ENCODE measurements at places on chromosomes 6 and 20.
A peak's percentile ranks its signal among the peaks of the same experiment; 100 is the strongest.

DNA sequence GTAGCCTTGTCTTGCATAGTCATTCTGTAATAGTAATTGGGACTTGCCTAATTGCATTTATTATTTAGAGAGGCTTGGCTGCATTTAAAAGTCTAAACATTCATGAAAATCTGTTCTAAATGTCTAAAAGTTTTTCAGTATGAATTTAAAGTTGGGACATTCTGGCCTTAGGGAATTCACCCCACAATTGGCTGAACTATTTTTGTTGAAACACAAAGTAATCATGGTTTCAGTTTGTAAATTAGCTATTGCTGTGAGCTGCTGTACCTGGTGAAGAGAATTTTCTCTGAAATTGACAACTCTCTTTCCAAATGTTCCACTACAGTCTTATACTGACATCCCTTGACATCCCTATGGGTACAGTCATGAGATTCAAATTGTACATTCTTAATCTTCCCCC, 253.0 kb downstream of the FARS2 start:
- DNase-seq: no peak

DNA sequence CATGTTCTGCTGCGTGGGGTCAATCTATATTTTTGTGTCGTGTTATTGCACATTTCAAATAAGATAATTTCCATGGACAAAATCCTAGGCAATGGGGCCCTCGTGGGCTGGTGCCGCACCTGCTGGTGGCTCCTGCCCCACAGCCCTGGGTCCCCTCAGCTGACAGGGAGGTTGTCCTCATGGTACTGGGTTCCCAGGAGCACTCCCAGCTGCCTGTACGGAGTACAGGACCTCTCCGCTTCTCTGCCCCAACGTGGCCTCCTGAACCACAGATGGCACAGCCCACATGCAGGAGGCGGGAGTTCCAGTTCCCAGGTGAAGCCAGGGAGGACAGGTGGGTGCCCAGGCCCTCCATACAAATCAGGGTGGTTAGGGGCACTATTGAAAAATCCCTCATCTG, 243.5 kb downstream of the SMOC2 start:
- no peak for DNase-seq

DNA sequence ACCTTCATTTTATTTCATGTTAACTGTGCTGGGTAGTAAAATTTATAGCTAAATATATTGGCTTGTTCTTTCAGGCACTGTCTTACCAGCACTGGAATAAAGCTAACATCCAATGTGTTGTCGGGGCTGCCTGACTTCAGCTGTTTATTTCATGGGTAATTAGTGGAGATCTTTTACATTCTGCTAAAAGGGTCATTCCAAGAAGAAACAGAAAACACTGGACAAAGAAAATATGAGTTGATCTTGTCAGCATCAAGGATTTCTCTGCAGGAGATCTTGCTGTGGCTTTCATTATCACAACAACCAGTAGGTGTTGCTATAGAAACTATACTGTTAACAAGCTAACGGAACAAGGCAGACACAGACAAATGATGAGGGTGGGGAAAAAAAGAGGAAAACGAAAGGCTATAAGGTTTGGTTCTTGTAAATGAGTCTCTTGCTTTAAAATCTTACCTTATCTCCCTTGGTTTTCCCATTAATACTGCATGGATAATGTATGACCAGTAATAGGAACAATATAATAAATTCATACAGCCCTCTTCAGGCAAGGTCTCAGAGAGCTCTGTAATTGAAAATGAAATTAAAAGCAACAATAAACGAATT, 206.8 kb downstream of the SIM1 start:
- peak; percentile 45 for DNase-seq

- DNase-seq: peak; percentile 33
These were observed 42.8 kb upstream of the HFE start for GRCh38 chr6:26044140-26045064.

DNA sequence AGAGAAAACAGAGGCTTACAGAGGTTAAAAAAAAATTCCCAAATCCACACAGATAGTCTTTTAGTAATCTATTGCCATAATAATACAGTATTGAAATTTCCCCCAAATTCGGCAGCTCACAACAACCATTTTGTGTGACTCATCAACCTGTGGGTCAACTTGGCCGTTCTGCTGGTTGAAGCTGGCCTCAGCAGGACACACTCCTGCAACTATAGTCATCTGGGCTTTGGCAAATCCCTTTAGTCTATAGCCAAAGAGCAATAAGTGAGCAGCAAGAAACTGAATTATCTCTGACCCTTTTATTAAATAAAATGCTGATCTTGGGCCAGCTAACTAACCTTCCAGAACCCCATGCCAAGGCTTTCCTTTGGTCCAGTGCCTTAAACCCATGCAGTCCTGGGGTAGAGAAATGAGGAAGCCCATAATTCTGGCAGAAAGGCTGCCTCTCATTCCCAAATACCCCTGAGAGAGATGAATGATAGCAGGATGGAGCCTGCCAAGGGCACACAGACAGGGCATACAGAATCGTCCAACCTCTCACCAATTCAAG, 17.2 kb upstream of the SNAP25 start:
- no peak for DNase-seq

DNA sequence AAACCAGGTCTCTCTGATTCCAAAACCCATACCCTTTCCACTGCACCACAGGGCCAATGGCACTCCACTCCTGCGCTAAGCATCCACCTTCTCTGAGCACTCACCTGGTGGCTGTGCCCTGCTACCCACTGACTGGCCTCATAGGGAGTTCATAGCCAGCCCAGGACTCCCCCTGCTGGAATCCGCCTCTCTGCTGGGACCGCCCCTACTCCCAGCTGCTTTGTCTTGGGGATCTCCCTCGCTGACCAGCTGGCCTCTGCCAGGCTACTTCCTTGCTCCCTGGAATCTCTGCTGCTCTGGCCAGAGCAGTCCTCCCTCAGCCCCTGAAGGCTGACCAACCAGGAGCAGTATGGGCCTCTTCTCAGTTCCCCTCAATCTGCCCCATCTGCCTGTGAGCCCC, 129.7 kb downstream of the FAXC start:
- peak; percentile 20 for DNase-seq

GRCh38 chr6:89035252-89036101, 45.1 kb upstream of the PNRC1 start:
- DNase-seq: peak; percentile 100

DNA sequence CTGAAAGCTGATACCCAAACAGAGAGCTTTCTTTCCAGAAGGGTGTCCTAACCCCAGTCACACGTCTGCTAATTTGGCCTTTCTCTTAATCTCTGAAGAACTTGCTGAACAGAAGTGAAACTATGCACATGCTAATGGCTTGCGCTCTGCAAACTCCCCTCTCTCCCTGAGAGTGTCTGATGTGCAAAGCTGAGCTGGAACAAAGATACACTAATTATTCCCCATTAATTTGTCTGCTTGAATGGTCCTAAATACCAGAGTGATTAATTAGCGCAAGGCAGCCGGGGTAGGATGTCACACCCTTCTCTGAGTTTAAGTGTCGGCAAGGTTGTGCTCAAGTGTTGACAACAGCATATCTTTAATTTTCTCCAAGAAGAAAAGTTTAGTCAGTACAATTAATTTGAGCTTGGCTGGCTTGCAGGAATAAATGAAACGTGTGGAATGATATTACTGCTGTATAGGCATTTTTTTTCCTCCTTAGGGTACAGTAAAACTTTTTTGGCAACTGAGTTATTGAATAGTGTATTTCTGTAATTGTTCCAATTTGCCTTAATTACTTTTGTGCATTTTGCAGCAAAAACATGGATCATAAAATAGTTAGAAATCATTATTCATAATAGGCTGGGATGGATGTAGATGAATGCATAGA, 715.9 kb upstream of the POU3F2 start:
- no peak for DNase-seq

DNA sequence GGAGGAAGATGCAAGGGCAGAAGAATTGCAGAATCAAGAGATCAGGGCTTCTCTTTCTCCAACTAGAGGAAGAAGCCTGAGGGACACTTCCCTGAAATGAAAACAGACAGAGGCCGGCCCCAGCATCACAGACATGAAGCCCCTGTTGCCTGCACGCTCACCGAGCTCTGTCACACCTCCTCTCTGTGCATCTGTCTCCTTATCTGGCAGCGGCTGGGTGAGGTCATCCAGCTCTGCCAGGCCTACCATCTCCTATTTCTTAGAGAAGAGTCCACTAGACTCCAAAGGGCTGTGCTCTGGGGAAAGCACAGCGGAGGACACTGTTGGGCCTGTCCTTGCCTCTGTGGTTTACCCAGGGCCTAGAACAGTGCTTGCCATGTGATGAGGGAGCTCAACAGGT, 71.9 kb upstream of the MLN start:
- DNase-seq: no peak

DNA sequence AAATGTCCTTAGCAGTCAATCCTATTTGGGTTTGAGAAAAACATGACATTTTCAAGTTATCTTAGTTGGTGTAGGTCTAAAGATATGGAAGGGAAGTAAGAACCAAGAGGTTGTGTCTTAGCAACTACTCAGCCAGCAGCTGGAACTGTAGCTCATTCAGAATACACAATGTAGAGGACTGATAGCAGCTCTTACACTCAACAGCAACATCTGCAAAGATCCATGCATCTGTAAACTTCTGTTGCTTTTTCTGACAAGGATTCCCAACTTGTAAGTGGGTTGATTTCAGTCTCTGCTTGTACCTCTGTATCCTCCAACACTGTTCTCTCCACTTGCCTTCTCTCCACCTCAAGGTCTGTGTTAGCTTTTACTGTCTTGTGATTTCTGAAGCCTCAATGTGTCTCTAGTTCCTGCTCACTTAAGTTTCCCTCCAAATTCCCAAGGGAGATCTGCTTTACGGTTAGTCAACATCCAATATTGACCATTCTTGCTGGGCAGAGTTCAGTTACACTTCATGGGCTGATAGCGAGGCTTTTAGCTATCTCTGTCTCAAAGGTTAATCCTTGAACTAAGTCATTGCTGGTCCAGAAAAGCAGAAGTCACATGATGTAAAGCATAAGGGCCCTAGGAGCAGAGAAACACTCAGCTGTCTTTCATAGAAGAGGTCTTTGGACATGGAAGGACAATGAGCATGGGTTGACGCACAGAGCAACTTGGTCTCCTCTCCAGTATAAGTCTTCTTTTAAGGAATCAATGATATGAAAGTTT, 71.6 kb upstream of the LGSN start:
- no peak for DNase-seq

- DNase-seq: peak; percentile 69
These were observed at the start of gene PM20D2 for GRCh38 chr6:89145956-89146717. Gene PM20D2, plus strand, starts transcription at chr6:89146055. Its CDS starts 90 bp downstream, at chr6:89146145.

GRCh38 chr20:40471261-40471629, 217.8 kb downstream of the MAFB start:
- peak; percentile 54 for DNase-seq

DNA sequence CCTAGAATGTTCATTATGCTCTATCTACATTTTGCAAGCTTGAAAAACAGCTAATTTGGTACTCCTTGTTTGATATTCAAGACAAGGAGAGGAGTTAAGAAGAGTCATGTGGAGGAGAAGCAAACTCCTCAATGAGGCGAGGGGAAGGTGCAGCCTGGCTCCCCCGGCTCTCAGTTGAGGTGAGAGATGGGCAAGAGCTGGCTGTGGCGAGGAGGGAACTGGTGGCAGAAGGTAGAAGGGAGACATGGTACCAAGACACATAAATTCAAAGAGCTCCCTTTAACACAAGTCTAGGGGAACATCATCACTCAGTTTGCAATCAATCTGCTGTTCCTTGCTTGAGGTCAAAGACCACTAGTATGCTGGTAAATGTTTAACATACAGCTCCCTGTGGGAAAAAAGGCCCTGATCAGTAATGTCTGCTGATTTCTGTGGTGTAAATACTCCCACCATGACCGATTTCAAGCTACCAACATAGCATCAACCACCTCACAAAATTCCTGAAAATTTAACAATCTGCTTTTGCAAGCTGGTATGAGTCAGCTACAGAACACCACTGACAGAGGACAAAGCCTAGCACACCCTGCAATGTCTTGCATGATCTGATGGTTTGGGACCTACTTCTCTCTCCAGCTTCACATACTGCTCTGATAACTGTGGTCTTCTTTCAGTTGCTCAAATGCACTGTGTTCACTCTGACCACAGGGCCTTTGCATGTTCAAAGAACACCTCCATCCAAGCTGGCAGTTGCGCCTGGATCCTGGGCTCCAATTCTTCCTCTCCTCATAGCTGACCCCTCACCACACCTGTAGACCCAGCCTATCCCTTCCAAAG, 516.3 kb upstream of the CHD6 start:
- no peak for DNase-seq

- DNase-seq: no peak
These were observed 18.9 kb upstream of the KIF25 start for GRCh38 chr6:167978607-167979006.

DNA sequence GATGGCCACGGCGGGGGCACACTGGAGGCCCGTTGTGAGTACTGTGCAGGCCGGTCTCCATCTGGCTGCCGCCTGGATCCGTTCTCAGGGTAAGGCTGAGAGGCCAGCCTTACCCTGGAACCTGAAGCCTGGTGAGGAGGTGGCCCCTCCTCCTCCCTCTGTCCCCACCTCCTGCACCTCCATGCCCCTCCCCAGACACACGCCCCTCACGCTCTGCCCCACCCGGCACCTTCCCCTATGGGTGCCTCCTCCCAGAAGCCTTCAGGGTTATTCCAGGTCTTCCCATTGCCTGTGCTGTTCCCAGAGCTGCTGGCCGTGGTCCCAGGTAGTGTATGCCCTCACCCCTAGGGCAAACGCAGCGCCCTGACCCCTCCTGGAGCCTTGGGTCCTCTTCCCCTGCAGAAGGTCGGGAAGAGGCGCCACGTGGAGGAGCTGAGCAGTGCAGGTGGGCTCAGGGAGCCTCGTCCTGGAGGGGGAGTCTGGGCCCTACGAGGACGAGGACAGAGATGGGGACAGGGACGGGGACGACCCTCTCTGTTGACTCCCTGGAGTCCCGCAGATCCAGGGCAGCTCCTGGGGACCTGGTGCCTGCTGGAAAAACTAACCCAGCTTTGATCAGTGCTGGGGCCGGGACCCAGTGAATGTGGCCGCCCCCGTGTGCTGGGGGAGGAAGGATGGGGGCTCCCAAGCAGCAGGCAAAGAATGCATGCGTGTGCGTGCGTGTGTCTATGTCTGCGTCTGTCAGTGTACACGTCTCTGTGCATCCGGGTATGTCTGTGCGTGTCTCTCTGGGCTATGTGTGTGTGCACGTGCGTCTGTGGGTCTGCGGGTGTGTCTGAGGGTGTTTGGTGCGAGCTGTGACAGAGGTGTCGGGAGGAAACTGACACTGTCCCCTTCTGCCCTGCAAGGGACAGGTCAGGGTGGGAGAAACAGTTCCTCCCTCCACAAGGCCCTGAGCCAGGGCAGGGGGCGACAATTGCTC, 8.2 kb upstream of the HRH3 start:
- no peak for DNase-seq

- DNase-seq: peak; percentile 21
These were observed 988 bp downstream of the ECHDC1 start for GRCh38 chr6:127342296-127342945.

DNA sequence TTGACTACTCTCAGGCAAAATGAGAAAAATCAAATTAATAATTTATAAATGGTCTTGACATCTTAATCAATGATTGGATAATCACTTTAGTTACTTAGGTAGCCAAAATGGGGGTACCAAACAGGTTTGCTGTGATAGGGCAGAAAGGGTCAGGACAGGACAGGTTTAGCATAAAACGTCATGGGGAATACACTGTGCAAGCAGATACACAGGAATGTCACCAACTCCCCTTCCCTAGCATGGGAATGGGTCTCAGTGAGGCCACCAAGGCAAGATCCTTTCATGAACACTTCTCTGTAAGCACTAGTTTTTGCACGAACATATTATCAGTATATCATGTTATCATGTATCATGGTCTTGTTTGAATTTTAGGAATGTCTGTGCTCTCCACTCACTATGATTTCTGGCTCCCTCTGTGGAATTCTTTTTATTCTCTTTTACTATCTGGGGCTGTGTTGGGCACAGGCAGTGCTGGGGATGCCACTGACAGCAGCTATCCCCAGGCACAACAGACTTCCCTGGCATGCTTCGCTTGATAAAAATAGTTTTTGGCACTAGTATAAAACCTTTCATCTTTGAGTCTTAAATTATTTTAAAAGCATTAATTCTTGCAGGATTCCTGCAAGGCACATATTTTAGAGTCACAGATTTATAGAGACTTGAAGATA, 18.3 kb downstream of the PTCHD4 start:
- no peak for DNase-seq
